Fibroblast of skin of left biceps (primary cell): ENCODE measurements at places on chromosomes 2 and 18.
A peak's percentile ranks its signal among the peaks of the same experiment; 100 is the strongest.

- DNase-seq: no peak
These were observed 44.3 kb downstream of the SPRED2 start for GRCh38 chr2:65388051-65388531.

- DNase-seq: no peak
These were observed 9.7 kb upstream of the SEMA4C start for GRCh38 chr2:96879545-96880040.

- no peak for DNase-seq
These were observed 310.8 kb upstream of the TFPI start for GRCh38 chr2:187865025-187865424.

DNA sequence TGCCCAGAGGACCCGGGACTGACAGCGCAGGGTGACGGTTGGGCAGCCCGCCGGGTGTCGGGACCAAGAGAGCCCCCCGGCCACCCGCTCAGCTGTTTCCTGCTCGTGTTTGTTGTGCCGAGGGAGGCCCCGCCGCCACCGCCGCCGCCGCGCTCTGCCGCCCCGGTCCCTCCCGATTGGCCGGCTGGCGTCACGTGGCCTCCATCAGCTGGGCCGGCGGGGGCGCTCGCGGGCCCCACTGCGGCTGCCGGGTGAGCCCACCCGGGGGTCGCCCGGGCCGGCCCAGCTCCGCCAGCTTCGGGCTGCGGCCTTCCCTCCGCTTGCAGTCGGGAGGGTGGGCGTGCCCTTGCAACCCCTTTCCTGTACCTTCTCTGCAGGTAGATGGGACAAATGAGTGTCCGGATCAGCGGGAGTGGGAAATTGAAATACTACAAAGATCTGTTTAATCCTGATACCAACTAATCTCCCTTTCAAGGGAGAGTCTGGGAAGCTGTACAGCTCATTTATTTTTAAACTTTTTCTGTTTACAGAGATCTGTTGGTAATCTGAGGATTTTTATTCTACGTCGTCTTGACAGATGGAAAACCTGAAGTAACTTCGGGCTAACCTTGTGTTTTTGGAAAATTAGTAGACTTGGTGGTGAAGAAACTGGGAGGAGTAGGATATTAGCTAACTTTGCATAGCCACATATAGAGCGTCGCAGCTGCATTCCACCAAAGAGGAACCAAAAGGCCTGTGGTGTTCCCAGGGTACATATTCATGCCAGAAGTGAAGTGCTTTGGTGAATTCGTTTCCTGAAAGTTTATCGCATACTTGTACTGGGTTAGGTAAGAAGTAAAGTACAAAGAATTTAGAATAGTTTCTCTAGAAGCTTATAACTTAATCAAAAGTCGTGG, 1.2 kb downstream of the YPEL5 start:
- peak; percentile 29 for DNase-seq

GRCh38 chr2:176535467-176536113, 266.3 kb downstream of the MTX2 start:
- no peak for DNase-seq

DNA sequence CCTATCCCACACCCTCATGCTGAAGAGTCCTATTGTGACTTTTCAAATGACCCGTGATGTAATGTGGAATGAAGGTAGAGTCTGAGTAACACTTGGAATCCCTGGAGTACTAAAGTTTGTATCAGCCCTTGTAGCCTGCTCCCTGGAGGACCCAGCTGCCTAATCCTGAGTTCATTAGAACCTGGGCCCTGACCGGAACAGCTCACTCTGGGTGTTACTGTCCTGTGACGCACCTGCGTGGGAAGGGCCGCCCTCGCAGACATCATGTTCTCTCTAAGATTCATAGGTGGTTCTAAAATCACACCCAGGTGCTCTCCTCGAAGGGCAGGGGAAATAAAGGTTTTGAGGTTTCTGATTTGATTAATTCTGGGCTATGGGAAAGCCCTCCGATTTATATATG, 62.3 kb downstream of the NCK2 start:
- DNase-seq: no peak

DNA sequence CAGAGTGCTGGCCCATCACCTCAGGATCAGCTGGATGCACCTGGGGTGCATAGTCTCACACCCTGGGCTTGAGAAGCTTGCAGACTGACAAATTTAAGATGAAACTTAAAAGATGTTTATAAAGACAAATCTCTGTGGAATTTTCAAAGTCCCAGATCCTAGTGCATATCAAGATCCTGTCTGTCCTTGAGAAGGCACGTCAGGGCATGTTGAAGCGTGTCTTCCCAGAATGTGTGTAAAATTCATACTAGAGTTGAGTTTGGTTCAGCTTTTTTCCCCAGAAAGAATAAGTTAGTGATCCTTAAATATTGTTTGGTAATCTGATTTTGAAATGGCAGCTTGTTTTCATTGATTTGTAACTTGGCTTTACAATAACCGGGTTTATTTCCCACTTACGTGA, 27.5 kb downstream of the INSIG2 start:
- DNase-seq: no peak

GRCh38 chr2:98946855-98947254, 10.8 kb upstream of the CRACDL start:
- DNase-seq: no peak

DNA sequence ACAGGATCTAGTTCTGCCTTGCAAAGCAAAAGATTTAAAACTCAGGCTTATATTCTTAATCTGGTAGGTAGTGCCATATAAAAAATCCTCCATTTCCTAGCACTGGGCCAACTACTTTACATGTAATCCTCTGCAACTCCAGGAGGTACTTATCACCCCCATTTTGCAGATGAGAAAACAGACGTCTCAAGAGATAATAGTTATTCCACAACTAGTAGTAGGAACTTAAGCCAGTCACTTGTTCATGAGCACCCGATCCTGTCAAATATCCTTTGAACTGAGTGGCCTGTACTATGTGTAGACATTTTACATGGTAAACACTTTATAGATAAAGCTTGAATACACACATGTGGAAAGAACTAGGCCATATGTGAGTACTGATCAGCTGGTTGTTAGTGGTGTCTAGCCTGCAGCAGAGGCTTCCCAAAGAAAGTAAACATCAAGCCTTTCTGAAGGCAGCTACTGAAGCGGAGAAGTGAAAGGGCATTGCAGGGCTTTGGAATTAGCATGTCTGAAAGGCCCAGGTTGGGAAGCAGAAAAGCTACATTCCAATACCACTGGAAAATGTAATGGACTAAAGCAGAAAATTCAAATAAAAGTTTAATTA, 48.0 kb downstream of the NAB1 start:
- DNase-seq: no peak

DNA sequence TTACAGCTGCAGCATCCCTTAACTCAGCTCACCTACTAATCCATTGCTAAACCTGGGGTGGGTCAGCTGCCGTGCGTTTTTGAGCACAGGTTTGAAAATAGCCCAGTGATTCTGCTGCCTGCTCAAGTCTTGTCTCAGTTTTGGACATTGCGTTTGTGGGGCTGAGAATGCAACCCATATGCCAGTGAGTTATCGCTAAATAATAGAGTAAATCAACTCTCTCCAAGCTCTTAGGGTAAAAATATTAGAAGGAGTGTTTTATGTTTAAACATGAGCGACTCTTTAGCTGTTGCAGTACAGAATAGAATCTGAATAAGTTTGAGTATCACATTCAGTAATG, 2.1 kb downstream of the TSHZ1 start:
- DNase-seq: no peak

DNA sequence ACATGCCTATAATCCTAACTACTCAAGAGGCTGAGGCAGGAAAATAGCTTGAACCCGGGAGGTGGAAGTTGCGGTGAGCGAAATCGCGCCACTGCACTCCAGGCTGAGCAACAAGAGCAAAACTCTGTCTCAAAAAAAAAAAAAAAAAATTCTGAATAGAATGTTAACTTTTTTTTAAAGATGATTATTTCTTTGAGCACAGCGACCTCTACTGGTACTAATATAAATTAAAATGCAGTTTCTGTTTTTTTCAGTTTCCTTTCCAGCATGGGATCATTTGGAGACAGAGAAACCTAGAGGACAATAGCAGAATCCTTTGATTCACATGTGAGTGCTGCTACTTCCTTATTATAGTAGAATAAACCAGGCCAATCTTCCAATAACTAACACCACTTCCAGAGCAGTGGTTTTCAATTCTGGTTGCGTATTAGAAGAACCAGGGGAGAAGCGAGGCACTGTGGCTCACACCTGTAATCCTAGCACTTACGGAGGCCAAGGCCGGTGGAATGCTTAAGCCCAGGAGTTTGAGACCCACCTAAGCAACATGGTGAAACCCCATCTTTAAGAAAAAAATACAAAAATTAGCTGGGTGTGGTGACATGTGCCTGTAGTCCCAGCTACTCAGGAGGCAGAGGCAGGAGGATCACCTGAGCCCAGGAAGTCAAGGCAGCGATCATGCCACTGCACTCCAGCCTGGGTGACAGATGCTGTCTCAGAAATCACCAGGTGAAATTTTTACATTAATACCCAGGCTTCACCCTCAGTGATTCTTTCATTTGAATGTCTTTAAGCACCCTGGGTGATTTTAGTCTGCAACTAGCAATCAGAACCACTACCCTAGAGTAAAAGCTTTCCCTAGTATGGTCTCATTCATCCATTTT, 10.1 kb downstream of the SRSF7 start:
- DNase-seq: no peak

DNA sequence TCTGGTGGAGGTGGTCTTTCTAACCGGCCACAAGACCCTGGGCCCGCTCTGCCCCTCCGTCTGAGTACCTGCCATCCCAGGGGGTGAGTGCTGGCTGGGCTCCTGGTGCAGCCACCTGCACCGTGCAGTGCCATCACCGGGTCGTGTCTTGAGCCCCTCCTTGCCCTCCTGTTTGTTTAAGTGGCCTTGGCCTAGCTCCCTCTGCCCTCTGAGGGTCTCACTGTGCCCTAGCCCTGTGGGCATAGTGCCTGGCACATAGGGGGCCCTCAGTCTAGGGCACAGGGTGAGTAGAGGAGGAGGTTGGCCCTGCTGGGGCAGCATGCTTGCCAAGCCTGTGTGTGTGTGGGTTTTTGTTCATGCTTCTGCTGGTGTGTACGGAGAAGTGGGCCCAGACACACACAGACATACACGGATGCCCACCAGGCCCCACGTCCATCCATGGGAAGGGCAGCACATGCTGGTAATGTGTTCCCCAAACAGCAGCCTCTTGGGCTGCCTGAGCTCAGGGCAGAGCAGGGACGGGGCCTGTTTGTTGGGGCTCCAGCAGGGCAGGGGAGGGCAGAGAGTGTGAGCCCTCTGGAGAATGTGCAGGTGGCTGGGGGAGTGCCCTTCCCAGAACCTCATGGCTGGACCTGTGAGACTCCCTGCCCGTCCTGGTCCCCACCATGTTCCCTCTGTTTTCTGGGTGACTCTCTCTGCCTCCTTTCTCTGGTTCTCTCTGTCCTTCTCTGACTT, 94.6 kb downstream of the GLI2 start:
- no peak for DNase-seq

DNA sequence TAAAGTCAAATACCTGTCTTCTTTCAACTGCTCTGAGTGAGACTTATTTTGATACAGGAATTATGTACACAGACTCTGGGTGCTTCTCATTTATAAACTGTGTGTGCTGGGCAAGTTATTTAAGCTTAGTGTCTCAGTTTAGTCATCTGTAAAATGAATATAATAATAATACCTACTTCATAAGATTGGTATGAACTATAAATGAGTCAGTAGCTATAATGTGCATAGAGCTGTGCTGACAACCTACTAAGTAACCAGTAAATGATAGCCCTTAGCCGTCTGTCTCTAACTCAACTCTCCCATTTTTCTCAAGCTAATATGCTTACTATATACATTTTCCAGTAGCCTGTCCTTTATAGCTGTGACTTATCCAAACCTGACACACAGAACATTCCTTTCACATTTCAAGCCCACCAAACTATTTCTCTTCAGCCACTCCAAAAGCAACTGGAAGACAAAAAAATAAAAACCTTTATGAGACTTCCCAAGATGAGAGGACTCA, 319.8 kb downstream of the ETAA1 start:
- DNase-seq: no peak

- peak; percentile 64 for DNase-seq
These were observed 315.2 kb upstream of the ZEB2 start for GRCh38 chr2:144834998-144835633.

- DNase-seq: no peak
These were observed 122.7 kb downstream of the DOCK10 start for GRCh38 chr2:224919472-224920110.

- peak; percentile 3 for DNase-seq
These were observed 25.4 kb downstream of the WDR75 start for GRCh38 chr2:189466656-189467055.

DNA sequence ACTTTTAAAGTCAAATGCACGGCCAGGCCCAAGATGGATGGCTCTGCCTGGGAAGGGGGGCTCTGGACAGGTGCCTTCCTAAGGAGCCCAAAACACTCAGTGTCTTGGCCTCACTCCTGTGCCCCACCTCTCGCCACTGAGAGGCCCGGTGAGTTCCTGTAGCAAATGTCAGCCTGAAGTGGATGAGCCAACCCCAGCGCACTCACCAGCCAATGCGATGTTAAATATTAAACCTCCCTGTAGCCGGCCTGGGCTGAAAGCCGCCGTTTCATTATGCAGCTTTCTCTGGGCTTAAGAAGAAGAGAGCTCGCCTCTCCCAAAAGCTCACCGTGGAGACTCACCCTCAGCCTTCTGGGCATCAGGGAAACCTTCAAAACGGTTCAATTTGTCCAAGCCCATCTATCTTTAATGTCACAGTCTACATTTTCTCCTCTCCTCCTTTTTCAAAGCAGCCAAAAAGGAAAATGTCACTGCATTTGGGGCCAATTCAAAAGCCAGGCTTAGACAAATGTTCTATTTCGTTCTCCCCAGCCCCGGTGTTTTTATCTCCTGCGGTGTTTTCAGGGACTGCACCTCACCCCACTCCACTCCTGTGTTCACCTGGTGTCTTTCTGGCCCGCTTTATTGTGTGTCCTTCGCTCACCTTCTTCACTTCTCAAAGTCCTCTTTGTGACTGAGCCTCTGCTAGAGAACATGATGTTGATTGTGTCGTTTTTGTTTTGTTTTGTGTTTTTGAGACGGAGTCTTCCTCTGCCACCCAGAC, 124.0 kb downstream of the NRP2 start:
- DNase-seq: no peak

DNA sequence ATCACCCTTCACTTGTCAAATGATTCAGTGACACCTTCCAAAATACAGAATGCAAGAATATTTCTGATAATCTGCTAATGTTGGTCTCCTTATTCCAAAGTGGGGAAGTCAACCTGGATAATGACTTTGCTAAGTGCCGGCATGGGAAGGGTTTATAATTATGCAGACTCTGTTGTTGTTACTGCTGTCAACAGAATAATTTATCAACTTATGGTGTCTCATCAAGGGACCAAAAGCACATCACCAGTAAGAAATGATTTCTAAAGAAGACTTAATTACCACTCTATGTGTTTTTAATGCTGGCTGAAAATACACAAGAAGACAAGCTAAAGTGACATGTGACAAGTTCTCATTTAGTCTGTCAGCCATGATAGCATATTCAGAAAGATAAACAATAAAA, 115.6 kb upstream of the TMEM200C start:
- no peak for DNase-seq

DNA sequence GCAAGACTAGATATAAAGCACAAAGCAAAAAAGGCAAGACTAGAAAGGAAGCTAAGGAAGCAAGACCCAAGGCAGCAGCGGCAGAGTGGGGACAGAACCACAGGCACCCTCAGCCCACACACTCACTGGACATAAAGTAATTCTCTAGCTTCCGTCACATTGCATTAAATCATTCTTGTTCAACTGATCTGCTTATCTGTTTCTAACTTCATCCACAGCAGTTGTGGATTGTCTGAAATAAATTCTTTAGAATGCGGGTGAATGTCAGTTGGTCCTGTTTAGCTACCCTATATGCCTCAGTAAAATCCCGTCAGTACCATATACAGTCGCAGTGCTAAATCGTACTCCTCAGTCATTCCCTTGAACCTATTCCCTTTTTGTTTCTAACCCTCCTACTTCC, 183.2 kb upstream of the SLC39A10 start:
- no peak for DNase-seq

GRCh38 chr2:66915237-66915636, 480.3 kb downstream of the MEIS1 start:
- DNase-seq: no peak
